ENCODE measurements at places on chromosomes 5 and 9.
A peak's percentile ranks its signal among the peaks of the same experiment; 100 is the strongest.

DNA sequence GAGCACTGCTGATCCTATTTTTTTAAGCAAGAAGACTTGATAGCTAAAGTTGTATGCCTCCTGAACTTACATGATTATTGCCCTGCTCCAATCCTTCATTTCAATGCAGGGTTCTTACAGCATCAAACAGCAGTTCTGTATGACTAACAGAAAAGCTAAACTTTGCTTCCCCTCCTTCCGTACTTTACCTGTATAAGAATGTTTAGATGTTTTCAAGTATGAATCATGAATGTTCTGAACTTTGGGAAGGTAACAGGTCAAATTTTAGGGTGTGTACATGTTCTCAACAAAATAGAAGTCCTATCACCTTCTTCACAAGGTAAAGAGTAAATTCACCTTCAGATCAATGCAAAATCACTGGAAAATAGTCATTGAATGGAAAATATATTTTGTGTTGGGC lies 972.6 kb upstream of the SEMA6A start:
- DNase-seq, result no peak

GRCh38 chr5:68431601-68432337 lies 216.2 kb downstream of the PIK3R1 start:
- DNase-seq, result no peak

DNA sequence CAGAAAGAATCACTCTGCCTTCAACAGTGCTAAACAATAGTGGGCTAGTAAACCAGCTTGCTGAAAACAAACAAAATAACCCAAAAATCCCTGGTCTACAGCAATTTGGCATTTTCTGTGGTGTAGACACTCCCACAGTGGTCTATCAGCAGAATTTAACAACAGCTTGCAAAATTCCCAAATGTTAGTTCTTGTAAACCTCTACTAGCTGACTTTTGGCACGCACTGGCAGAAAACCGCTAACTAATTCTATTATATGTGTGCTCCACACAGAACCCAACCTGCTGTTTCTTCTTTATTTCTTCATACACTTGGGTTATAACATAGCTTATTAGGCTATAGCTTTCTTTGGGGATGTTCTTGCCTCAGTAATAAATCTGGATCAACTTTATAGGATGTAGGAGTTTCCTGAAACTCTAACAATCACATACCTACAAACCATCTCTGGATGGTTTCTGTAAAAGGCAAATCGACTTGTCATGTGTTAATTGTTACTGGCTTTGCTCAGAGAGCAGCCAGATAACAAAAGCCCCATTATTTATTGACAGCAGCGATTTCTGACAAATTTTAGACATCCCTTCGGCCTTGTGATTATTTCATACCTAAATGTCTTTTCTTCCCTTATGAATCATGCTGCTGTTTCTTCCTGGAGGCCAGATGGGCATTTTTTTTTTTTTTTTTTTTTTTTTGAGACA lies 82.7 kb upstream of the NAA35 start:
- DNase-seq, result no peak

DNA sequence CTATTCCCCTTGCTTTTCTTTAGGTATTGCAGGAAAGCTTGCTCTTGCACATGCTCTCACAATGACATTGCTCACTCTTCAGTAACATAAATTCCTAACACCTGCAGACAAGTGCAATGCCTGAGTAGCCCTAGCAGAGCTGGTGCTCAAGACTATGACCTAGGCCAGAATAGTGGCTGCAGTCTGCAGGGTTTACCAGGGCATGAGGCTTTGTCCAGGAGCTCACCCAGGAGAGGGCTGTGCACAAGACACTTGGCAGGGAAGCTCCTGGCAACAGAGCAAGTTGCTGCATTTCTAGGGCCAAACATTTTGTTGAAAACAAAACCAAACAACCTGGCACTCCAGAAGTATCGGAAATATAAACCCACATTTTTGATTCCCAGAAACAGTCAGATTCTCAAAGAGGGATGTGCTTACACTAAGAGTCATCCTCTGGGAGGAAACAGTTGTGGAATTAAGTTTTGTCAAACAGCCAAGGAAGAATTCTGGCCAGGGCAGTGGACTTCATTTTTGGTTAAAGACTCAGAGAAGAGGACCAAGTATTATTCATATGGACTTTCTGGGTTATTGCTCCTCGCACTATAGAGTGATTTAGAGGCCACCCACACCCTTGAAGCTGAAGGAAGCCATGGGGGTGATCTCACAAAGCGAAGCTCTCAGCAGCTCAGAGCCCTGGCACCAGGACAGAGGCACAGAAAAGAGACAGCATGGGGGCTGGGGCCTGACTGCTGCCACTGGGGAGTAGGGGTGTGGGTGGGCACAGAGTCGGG lies 44.9 kb downstream of the MACROH2A1 start:
- no peak for DNase-seq

DNA sequence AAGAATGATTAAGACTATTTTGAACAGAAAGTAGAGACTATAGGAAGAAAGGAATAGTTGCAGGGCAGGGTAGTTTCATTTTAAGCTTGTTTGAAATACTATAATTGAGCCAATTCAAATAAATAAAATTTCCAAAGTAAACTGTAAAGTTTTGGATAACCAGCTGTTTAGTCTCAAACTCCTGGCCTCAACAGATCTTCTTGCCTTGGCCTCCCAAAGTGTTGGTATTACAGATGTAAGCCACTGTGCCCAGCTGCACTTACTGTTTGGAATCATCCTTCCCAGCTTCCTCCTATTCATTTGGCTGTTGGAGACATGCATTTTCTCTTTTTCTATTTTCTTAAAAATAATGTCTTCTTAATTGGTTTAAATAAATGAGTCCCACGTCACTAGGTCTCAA lies 231.0 kb downstream of the NNT start:
- DNase-seq, result no peak

- no peak for DNase-seq
These were observed 478 bp downstream of the RAB14 start for GRCh38 chr9:121201045-121201737.

DNA sequence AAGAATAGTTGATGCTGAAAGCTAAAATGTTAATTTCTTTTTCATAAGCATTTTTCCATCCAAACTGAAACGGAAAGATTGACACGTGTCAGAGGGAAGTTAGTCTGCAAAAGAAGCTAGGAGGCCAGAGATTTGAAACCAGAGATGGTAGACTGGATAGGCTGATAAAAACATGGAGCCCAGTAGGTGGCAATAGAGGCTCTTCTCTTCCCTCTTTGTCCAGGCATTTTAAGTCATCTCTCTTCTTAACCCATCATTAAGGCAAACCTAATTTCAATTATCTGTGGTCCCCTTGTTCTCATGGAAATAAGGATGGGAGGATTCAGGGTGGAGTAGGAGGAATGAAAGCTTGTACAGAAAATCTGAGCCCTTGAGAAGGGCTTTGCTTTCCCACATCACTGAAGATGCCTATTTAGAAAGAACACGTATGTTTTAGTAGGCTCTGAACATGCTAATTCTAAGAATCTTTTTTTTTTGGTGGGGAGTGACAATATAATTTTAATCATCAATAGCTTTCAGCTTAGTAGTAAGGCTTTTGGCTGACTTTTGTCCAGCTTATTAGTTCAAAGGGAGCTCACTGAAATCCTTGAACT lies 66.6 kb downstream of the ZNF474 start:
- DNase-seq, result peak; percentile 38

DNA sequence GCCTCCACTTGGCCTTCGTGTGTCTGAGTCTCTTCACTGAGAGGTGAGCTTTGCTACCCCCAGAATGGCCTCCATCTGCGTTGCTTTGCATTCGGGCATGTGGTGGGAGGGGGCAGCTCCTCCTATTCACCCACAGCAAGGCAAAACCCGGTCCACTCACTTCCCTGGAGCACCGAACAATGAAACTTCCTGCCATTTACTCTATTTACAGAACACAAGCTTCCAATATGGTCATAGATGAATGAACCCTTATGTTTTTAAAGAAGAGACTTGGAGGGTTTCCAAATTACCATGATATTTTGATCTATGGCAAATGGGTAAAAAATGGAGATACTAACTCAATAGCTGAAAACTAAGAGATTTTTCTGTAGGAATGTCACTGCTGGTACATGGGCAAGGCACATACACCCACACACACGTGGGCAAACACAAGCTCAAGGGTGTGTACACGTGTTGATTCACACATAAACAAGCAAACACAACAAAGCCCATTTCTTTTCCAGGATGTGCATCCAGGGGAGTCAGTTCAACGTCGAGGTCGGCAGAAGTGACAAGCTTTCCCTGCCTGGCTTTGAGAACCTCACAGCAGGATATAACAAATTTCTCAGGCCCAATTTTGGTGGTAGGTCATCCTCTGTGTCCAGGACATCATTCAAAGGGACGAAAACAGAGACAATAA lies 5.2 kb downstream of the GABRP start:
- no peak for DNase-seq

DNA sequence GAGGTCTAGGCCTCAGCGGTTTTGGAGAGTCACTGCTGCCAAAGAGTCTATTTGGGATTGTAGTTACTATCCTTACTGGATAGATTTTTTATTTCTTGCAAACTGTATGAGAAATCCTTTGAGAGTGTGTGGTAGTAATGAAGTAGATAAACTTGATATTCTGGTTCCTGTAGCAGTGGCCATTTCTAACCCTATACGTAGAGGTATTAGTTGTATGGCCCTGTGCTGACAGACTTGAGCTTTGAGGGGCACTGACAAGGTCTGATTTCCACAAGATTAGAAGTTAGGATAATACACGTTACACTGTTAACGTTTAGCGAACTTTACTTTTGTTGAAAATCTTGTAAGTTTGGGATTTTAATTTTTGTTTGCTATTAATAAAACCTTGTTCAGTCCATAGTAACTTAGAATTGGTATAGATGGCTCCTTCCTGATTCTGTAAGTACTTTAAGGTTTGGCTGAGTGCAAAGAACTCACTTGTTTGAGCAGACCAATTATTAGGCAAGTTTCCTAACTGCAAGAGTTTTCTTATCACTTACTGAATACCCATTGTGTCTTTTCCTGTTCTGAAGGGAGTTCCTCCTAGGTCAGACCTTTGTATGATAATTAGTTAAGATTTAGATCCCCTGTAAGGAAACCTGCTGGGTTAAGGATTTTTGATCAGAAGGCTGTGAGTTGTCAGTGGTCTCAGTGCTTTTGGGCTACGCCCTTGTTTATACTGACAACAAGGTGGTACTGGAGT lies 31.4 kb downstream of the GCNT1 start:
- no peak for DNase-seq

DNA sequence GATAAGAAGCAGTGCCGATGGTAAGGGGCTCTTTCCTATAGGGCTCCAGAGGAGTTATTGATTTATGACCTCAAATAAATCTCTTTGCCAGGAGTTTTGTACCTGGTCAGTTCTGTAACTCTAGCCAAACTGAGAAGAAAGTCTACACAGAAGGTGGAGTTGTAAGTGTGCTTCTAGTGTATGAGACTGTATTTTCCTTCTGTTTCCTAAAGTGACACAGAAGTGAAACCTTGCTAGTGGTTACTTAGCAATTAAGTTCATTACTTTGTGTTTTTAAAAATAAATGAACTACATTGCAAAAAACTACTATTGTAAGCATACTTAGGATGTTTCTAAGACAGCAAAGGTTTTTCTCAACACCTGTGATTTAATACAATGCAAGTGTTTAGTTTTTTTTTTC lies 48.7 kb upstream of the ACTBL2 start:
- DNase-seq, result no peak

- no peak for DNase-seq
These were observed 52.1 kb downstream of the C9orf50 start for GRCh38 chr9:129568560-129569501.

DNA sequence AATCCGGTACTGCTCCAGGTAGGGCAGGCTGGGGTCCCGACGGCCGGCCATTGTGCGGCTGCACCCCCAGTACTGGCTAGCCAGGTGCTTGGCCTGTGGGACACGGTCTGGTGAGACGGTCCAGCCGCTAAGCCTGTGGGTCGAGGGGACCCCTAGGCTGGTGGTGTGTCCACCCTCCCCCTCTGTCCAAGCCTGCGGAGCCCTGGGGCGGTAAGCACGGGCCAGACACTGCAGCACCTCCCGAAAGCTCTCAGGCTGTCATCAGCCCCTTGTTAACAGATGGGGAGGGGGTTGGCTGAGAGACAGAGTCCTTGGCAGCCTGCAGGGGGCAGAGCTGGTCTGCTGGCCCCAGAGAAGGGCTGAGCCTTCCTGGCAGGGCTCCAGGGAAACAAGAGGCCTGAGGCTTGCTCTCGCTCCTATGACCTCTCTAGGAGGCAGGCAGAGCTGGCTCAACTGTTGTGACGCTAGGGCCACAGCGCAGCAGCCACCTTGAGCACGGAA lies 11.8 kb upstream of the MRNIP start:
- DNase-seq, result peak; percentile 52

- peak; percentile 14 for DNase-seq
These were observed 103.2 kb downstream of the SNCAIP start for GRCh38 chr5:122415030-122415800.

DNA sequence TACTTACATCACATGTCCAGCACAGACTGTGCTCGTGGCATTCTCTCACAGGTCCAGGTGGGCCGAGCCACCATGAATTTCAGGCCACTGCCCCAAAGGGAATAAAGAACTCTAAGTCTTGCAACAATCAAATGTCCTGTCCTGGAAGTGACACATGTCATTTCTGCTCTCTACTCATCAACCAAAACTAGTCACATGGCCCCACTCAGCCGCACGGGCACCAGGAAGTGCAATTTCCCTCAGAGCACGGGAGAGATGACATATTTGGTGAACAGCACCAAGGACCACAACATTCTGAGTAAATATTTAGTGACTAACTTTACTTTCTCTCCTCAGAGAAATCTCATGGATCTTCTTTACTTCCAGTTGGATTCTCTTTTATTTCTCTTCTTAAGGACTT lies 131.1 kb upstream of the TUT7 start:
- no peak for DNase-seq

- DNase-seq, result no peak
These were observed 208.0 kb downstream of the PDZD2 start for GRCh38 chr5:31846934-31847333.

DNA sequence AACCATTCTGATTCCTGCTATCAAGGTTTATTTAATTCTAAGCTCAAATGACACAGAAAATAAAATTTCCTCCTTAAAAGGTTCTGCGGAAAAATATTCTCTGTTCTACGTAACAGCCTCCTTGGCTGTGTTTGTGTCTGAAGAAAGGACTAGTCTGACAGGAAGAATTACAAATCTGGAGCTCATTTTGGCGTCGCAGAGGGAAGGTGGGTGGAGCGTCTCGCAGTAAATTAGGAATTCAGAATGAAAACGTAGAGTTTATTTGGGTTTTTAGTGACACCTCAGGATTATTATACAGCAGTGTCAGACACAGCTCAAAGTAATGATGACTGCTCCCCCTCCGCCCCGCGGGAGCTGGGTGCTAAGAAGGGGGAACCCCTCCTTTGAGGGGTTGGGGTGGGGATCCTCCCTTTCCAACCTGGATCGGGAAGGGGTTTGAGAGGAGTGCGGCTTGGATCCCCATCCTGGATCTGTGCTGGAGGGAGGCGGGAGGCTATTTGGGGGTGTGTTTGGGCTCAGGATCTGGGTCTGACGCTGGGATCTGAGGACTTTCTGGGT lies 933 bp upstream of the TGFBR1 start:
- DNase-seq, result no peak

Data from DMS79 treated with DMSO at 0.1 percent for 48 hours (cell line).